Activated T-helper 17 cell treated with anti-CD3 and anti-CD28 coated beads, Interleukin-2, amount 50 U/mL, for 72 hours (primary cell): ENCODE measurements at places on chromosomes 11 and 22. TPM values are rescaled to one million over a fixed set of nuclear protein-coding genes. Genes with fewer than 3 reads are reported as not detected.

DNA sequence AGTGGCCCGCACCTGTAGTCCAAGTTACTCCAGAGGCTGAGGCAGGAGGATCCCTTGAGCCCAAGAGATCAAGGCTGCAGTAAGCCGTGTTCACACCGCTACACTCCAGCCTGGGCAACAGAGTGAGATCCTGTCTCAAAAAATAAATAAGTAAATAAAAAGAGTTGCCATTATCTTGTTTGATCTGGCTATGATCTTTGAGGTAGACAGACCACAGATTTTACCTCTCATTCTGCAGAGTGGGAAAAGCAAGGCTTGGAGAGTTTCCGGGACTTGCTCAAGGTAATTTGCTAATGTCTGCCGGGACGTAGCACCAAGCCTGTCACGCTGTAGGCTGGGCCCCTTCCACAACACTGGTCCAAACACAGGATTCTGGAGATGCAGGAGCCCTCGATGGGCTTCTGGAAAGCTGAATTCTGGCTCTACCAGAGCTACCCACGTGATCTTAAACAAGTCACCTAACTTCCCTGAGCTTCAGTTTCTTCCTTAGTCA lies 6.8 kb downstream of the GRAP2 start:
- ATAC-seq: peak; percentile 18

DNA sequence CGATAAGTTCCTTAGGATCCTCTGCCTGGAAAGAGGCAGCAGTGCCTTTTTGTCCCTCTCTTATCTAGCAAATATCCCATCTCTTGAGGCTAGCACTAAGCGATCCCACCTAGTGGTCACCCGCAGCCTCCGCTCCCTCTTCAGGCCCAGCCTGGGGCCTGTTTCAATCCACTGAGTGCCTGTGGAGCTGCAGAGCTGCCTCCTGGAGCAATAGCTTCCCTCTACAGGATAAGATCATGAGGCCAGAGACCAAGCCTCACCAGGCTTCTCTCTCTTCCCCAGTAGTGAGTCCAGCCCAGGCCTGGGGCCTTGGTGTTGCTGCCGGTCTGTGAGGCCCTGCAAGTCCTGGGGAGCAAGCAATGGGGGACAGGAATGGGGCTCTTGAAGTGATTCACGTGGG lies 65.8 kb downstream of the SLC22A12 start:
- no peak for ATAC-seq

DNA sequence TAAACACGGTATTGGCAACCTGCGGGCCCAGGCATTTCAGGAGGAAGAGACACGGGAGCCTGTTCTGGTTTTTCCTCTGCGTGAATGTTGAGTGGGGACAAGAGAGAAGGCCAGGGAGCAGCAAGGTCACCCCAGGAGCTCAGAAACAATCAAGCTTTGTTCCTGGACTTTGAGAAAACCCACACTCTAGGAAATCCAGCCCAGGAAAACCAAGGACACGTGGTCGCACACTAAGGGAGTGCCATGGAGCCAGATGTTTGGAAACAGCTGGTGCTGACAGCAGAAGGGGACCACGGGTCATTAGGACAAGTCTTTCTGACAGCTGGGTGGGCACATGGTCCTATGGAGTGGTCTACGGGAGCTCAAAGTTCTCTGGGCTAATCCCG lies 44.1 kb downstream of the MYH9 start:
- ATAC-seq: no peak

The PPFIA1 gene
- total RNA-seq: 34.0 TPM

GRCh38 chr11:57527056-57527631 lies 3.4 kb downstream of the TIMM10 start:
- no peak for ATAC-seq

The CYTH4 gene
- 53.7 TPM for total RNA-seq

The NUMA1 gene
- 277 TPM for total RNA-seq

The MPPED2 gene
- not detected for total RNA-seq

The HEPHL1 gene
- total RNA-seq: not detected

DNA sequence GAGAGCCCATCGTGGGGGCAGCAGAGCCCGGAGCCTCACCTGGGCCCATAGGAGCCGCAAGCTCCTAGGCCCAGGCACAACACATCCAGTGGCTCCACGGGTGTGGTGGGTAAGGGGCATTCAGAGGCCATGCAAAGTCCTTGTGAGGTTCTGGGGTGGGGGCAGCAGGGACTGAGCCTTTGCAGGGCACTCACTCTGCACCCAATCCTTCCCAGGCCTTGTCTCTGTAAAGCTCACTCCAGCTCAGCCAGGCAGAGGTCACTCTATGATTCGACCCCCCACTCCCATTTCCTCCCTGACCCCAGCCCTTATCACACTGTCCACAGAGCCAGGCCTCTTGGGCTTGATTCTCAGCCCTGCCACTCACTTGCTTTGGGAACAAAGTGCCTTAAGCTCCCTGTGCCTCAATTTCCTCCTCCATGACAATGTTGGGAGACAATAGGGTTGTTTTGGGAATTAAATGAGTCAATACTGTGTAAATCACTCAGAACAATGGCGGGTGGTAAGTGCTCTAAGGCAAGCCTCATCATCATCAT lies 46.6 kb downstream of the LRRC32 start:
- no peak for ATAC-seq
